ENCODE measurements at places on chromosomes 13 and 19.

DNA sequence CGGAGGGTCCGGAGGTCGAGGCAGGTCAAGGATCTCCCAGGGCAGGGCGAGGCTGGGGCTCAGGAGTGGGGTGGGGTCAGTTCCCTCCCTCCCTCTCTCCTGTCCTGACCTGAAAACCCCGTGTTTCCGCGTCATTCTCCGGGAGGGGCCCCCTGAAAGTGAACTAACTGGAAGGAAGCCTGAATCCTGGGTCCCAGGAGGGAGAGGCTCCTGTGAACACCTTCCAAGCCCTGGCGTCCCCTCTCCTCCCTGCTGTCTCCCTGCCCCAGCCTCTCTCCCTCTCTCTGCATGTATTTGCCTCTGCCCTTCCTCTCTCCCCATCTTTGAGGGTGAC, 741 bp upstream of the CADM4 start:
- no peak for DNase-seq

GRCh38 chr19:45474606-45475521, 7.1 kb downstream of the FOSB start:
- no peak for DNase-seq

DNA sequence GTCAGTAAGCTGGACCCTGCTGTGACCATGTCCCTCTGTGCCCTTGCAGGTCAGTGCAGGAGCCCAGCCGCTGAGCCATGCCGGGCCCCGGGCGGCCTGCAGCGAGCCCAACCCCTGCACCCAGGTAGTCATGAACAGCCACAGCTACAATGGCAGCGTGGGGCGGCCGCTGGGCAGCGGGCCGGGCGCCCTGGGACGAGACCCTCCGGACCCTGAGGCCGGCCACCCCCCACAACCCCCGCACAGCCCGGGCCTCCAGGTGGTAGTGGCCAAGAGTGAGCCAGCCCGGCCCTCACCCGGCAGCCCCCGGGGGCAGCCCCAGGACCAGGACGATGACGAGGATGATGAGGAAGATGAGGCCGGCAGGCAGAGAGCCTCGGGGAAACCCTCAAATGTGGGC, 6.9 kb downstream of the KCNN1 start:
- DNase-seq: no peak

- no peak for DNase-seq
These were observed 747.3 kb downstream of the PCDH9 start for GRCh38 chr13:66482836-66483235.

DNA sequence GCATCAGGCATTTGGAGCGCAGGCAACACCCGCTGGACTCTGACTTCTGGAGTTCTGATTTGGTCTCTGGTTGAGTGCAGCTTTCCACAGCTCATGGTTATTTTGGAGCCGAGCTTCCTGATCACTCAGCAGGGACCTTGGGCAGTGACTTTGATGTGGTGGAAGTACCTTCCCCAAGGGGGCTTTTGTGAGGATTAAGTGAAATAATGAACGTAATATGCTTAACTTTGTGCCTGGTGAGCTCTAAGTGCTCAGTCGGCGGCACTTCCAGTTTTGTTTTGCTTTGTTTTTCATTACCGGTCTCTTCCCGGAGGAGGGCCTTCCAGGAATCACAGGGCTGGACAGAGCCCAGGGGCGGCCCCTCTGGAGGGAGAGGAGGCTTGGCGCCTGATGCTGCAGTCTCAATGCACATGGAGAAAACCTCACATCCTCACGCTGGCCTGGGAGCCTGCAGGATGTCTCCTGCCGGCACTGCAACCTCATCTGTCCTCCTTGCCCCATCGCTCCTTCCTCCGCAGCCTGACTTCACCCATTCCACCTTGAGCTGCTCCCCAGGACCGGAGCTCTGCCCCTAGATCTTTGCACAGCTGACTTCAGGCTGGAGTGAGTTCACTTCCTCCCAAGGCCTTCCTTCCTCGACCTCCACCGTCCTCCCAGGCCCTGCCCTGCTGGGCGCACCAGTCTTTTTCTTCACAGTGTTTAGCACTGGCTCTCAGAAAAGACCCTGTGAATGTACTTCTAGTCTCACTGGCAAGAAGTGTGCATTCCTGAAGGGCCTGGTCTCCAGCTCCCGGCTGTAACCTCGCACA, 1.5 kb downstream of the PLEKHF1 start:
- DNase-seq: no peak

- DNase-seq: no peak
These were observed 2812.6 kb downstream of the PCDH9 start for GRCh38 chr13:64417581-64417980.

GRCh38 chr13:40275155-40275554, 391.3 kb downstream of the FOXO1 start:
- DNase-seq: no peak

DNA sequence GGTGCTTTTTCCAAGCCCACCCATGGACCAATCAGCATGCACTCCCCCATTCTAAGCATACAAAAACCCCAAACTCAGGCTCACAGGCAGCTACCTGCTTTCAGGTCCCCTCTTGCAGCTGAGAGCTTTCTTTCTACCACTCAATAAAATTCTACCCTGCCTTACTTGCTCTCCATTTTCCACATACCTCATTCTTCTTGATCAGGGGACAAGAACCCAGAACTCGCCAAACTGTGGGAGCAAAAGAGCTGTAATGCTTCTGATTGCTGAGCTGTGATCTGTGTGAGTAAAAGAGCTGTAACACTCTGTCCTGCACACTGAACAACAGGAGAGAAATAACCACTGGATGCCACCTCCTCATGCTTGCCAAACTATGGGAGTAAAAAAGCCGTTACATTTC, 972.1 kb downstream of the SLITRK5 start:
- DNase-seq: no peak

GRCh38 chr13:101474419-101474957, 22.0 kb downstream of the ITGBL1 start:
- no peak for DNase-seq

- no peak for DNase-seq
These were observed 6.1 kb downstream of the SACS start for GRCh38 chr13:23427342-23427843.

DNA sequence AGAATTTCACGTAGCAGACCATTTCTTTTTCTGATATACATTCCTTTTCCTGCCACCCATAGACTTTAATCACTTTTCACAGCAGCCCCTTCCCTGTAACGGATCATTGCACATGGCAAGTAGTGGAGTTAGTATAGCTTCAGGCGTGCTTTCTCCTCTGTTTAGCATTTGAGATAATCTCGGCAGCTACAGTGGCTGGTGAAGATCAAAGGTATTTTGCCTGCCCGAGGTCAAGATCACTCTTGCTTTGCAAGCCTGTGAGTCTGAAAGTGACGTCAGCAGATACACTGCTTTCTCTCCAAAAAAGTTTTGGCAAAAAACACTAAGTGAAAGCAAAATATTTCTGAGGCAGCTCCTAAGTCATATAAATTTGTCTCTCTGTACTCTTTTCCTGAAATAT, 260.0 kb downstream of the NDFIP2 start:
- no peak for DNase-seq

GRCh38 chr19:2603334-2603733, 99.2 kb downstream of the GNG7 start:
- DNase-seq: no peak

DNA sequence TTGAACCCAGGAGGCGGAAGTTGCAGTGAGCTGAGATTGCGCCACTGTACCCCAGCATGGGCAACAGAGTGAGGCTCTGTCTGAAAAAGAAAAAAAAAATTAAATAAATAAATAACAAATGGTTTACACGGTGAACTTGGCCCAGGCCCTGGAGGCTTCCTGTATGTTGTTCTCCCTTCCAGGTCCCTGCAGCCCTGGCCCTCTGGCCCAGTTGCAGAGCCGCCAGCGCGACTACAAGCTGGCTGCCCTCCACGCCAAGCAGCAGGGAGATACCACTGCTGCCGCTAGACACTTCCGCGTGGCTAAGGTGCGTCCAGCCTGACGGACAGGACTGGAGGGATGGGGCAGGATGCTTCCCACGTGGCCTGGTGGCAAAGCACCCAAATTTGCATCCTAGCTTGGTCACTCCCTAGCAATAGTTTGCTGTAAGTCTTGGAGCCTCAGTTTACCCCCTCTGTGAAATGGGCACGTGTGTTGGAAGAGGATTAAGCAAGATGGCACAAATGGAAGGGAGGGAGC, 11.9 kb downstream of the CC2D1A start:
- DNase-seq: no peak

DNA sequence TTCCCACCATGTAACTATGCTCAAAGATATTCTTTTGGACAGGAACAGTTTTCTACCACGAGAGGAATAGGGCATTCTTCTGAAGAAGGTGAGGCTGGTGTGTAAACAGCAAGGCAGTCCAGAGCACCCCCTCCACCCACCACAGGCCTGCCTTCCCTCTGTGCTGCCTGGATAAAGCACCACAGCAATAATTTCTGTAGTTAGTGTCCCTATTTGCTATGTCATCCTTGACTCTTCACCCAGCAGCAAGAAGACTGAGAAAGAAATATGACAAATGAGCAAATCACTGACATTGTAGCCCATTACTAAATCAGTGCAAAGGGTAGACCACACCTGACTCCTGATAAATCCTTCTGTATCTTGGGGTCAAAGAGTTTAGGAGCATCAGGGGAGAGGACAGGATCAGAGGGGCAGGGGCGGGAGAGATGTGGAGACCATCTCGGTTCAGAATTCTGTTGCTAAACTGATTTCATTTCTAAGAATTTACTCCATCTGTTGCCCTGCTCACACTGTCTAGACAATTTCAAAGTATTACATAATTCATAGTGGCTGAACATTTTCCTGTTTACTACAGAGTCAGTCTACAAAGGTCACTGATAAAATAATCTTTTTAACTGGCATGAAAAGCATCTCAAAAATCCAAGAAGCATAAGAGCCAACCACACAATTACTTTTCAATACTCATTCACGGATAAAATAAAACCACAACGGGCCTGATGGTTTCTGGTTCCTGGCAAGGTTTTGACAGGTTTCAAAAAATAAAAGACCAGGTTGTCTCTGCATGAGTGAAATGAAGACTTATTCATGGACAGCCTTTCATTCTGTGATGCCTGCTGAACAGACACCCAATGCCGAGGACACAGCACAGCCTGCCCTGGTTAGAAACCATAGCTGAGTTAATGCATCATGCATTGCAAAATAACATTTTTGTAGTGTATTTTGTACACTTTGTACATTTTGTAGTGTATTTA, 88.4 kb upstream of the IRS2 start:
- no peak for DNase-seq

GRCh38 chr19:19470579-19470978, 44.8 kb downstream of the TSSK6 start:
- DNase-seq: no peak

DNA sequence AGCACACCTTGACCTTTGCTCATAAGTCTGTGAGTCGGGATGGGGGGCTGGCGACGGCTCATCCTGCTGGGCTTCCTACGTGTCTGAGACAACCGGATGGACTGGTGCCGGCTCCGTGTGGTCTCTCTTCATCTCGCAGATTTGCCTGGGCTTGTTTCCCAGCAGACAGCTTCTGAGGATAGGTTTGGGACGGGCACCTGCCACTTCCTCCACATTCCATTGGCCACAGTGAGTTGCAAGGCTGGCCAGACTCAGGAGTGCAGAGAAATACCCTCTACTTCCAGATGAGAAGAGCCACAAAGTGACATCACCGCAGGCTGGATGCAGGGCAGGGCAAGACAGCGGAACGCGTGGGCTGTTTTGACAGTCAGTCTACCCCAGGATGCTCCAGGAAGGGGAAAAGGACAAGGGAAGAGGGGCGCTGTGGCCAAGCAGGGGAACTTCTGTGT, 48.1 kb downstream of the IRS2 start:
- no peak for DNase-seq

DNA sequence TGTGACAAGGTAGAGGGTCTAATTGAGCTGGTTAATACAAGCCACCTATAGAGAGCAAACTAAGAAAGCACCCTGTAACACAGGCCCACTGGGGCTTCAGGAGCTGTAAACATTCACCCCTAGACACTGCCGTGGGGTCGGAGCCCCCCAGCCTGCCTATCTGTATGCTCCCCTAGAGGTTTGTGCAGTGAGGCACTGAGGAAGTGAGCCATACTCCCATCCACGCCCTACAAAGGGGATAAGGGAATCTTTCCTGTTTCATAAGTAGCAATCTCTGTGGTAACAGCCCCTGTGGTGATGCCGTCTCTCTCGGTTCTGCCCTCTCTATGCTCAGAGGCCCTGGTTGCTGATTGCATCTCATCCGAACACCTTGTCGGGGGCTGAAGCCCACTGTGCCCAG, 94.2 kb upstream of the GJB6 start:
- DNase-seq: no peak

GRCh38 chr13:97353927-97354675, 79.9 kb upstream of the RAP2A start:
- no peak for DNase-seq

Data from stimulated activated CD4-positive, alpha-beta T cell treated with anti-CD3 and anti-CD28 coated beads, TNF-alpha, amount 100 ng/mL, for 4 hours (primary cell).